ENCODE measurements at places on chromosomes 2 and 18.

GRCh38 chr18:4207383-4207985, 247.6 kb downstream of the DLGAP1 start:
- DNase-seq, result no peak

DNA sequence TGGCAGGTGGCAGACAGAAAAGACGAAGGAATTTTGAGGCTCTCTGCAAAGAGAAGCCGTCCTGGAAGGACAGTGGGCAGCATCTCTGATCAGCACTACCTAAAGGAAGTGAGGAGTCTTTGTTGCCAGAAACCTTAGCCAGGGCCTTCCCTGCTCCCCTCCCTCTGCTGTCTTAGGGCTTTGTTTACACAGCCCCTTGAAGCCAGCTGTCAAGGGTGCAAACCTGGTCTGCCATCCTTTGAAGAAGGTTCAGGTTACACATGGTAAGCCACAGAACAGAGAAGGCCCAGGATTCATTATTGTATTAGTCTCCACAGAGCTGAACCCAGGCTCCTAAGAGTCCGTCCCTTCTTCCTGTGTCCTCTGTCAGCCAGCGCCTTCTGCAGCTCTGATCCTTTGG, 356.7 kb downstream of the TGIF1 start:
- no peak for DNase-seq

GRCh38 chr2:3827673-3828575, 124.5 kb downstream of the DCDC2C start:
- no peak for DNase-seq

GRCh38 chr2:73983322-73984202, 1.1 kb upstream of the TET3 start:
- DNase-seq, result no peak

DNA sequence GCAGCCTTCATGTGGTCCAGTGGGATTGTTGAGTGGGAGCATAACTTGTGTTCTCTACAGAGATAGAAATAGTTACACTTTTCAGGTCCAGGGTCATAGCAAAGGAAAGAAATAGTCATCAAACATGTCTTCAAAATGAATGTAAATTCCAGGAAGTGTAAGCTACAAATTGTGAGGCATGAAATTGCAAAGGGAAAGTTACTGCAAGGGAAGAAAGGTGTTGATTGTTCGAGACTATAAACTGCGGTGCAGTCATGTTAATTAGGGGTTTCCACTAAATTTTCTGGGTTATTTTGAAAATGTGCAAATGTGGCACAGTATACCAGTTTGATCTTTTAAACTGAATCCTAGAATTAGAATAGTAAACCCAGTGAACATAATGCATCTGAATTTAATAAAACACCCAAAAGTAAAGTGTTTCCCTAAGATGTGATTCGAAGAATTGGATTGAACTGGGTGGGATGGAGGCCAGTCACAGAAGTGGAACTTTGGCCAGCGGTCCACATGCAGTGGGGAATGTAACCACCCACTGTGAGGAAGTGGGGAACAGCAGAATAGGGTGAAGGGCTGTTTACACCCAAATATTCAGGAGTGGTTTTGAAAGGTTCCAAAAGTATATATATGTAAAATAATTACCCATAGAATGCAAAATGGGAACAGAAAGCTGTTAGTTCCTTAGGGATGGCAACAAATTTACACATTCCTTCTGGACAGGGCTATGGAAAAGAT, 126.5 kb upstream of the CCDC68 start:
- no peak for DNase-seq

DNA sequence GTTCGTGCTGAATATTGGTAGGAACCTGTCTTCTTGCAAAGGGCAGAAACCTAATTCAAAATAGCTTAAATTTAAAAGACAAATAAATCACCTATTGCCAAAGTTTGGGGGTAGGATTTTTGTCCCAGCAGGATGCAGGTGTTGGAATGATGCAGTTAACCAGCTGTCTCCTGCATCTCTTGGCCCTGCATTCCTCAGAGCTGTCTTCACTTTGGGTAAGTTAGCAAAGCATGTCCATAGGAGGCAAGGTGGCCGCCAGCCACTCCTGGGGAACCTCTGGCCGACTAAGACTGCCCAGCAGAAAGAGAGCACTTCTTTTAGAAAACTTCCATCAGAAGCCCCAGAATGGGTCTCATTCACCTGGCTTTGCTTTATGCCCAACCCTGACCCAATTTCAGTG, 20.5 kb upstream of the NYAP2 start:
- DNase-seq, result no peak

DNA sequence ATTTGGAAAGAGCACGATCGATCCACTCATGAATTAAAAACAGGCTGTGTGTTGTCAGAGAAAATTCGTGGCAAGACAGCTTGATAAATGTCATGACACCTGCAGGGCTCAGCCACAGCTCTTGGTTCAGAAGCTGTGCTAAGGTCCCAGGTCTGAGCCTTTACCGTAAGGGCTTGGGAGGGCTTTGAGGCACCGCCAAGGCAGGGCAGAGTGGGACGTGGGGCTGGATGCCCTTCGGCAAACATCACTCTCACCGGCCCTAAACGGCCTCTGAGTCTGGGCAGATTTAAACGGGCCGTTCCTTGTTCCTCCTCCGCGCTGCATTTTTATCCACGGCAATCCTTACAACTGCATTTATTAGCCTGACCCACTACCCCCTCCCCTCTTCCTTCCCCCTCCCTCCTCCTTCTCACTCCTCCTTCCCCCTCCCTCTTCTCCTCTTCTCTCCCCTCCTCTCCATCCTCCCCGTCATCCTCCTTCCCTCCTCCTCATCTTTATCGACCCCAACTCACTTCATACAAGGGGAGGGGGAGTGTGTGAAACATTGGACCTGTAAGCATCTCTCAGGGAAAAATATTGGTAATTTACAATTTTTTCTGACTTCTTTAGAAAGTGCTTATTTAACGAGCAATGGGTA, 33.9 kb downstream of the MBP start:
- DNase-seq, result no peak
